Esophagus squamous epithelium (tissue), 5 donors: ENCODE measurements at places on chromosomes 4 and X.

DNA sequence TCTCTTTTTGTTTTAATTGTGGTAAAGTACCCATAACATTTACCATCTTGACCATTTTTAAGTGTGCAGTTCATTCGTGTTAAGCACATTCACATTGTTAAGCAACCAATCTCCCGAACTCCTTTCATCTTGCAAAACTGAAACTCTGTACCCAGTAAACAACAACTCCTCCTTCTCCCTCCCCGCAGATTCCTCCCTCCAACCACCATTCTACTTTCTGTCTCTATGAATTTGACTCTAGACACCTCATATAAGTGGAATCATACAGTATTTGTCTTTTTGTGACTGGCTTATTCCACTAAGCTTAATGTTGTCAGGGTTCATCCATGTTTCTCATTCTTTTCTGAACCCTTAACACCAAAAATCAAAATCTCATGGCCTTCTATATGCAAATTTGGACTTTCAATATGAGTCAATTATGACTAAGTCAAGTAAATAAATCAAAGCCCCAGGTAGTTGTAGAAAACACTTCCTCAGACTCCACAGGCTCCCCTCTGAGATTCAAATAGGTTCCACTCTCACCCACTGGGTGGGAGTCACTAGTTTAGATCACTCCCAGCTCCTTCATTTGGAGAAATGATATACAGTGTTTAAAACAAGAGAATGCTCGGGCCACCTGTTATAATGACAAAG lies 9.8 kb upstream of the RTL5 start:
- no peak for DNase-seq

- no peak for DNase-seq
These were observed 825.8 kb upstream of the LCORL start for GRCh38 chr4:18847249-18847890.

- no peak for DNase-seq
These were observed 156.2 kb upstream of the PPP1R2C start for GRCh38 chrX:42934020-42934726.

- no peak for DNase-seq
These were observed 215.5 kb upstream of the VEGFC start for GRCh38 chr4:177008071-177008835.

DNA sequence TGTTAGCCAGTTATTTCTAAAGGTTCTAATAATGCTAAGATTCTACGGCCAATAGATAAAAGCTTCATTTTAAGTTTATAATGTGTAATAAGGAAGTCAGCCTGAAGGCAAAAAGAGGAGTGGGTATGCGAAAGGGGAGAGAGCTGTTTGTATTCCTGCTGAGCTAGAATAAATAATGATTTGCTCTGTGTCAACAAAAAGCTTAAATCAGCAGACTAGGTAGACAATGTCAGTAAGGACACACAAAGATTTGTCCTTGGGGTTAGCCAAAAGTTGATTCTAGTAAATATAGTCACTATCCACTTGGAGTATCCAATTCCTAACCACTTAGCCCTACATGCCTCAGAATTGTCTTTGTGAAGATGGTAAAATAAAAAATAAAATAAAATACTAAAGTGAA lies 90.3 kb upstream of the GRIA3 start:
- DNase-seq = no peak

GRCh38 chr4:17517664-17518063 lies 2.7 kb downstream of the CLRN2 start:
- no peak for DNase-seq

- no peak for DNase-seq
These were observed 5.1 kb upstream of the DCLK2 start for GRCh38 chr4:150072906-150073714.

DNA sequence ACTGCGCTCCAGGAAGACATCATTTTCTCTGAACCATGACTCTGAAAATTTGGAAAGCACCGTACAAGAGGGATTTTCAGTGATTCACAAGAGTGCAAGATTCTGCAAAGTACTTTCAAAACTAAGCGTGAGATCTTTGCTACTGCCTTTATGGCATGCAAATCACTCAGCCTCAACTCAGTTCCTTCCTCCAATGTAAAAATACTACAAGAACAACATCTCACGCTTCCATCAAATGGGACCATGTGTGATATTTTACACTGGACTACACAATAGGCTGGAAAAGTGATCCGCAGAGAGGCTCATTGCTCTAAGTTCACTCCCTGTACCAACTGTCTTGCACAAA lies 674 bp upstream of the IL15 start:
- no peak for DNase-seq

- no peak for DNase-seq
These were observed 463.5 kb upstream of the FAM241A start for GRCh38 chr4:111681751-111682150.

DNA sequence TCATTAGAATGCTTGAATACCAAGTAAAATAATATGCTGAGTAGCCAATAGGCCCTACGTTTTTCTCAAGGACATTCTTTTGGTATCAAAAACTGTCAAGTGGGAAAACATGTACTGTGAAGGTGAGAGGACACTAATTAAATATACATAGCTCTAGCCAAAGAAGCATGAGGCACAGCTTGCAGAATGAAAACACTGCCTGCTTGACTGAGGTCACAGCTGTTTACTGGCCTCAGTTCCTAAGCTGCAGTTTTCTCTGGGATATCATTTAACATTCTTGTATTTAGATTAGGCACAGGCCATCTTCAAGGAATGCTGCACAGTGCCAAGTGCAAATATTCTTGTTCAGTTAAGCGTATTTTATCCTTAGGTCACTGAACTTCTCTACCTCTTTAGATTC lies 78.6 kb downstream of the NAP1L3 start:
- no peak for DNase-seq

DNA sequence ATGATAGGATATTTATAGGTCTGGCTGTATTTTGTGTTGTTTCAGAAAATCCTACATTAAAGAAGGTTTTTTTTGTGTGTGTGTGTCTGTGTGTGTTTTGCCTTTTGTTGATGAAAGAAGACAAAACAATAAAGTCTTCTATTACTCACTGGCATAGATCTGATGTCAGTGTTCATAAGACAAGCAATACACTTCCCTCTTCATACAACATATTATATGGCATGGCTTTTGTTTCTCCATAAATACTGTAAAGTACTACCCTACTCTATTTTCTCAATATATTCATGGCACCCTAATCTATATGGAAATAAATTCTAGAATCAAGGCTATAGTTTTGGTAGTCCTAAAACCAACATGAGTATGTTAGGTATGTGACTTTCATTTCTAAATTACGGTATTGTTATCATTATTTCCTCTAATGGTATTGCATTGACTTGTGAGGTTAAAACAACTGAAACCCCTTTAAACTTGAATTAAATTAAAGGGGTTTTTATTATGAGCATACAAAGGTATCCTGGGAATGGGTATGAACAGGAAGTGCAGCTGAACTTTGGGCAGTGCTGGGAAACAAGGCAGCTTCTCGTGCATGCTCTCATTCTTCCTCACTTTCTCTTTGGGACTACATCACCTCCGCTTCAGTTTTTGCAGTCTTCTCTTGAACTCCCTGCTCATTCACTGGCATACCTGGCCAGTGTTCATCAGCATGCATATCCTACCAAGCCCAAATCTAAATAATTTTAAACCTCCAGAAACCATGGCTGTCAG lies 70.5 kb upstream of the PRSS48 start:
- no peak for DNase-seq

DNA sequence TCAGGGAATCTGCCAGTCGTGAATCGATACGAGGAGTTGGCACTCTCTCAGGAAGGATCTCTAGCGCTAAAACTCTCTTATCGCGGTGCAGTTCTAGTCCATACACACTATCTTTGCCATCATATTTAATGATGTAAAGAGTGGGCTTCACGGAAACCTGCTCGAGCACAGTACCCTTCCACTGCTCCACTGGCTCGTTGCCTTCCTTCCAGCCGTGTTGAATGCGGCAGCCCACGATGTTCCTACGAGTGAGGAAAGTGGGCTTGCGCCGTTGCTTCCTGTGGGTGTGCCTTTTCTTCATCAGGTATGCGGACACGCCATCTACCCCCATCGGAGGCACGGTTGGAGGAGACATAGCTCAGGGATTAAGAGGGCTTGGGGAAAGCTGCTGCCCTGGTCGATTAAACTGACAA lies 661 bp downstream of the SPIN4 start:
- DNase-seq = no peak

- DNase-seq = no peak
These were observed at the start of gene DACH2 for GRCh38 chrX:86148024-86148511. DACH2 (plus strand) TSS chrX:86148451.

GRCh38 chrX:19793471-19793870 lies 93.9 kb downstream of the SH3KBP1 start:
- DNase-seq = no peak

DNA sequence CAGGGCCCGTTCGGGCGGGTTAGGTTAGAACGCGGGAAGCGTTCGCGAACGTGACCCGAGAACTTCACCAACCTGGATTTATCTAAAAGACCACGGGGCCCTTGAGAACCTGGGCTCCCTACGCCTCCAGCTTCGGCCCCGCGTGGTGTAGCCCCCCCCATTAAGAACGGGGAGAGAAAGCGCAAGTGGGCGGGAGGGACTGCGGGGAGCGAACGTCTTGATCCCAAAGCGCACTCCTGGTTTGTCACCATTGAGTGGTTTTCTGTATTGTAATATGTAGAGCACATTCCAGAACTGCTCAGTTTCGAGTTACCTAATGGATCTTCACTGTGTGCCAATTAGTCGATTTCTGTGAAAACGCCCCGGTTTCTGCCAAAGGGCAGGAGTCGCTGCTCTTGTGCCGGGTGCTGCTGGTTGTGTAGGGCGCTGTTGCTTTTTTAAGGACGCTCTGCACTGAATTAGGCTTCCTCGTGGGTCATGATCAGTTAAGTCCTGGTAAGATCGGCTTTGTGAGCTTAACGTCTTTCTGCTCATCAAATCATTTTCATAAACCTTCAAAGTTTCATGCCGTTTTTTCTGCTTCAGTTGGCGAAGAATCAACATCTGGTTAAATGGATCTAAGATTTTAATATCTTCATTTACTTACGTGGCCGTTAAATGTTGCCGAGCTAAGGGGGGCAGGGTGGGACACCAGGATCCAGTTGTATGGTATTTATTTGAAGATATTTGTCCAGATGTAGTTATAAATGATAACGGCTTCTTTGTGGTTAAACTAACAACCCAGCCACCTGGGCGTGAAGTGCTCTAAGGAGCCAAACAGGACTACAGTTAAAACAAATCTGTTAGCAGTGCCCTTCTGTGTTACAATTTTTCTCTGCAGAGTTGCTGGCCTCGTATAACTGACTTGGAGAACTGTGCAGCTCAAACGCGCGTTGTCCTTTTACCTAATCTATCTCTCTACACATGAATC lies 809 bp downstream of the MND1 start:
- DNase-seq = no peak

DNA sequence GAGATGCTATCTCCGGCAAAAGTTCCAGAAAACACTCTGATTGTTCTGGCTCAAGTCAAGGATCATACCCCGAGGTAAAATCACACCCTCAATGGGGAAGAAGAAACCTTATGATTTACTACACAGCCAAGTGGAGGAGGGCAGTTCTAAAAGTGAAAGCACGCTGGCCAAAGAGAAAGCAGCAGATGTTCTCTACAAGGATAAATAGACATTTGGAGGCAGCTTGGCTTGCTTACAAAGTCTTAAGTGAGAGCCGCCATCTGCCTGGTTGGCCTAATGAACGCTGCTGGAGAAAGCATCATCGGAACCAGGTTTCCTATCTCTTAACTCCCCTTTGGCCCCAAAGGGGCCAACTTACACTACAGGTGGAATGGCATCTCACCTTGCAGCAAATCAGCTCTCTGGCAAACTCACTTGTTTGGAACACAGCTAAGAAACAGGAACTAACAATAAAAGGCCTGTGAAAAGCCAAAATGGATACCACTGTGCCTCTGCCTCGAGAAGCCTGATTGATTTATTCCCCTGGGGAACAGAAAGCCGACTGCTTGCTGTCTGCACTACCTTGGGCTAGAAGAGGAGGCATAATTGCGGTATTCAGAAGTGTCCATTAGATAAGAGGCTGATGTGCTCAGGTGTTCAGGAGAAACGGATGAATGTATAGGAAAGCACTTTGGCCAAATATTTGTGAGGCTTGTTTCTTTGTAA lies 22.8 kb downstream of the FRAS1 start:
- no peak for DNase-seq

- DNase-seq = no peak
These were observed 268.6 kb upstream of the VCX start for GRCh38 chrX:7574325-7574724.

DNA sequence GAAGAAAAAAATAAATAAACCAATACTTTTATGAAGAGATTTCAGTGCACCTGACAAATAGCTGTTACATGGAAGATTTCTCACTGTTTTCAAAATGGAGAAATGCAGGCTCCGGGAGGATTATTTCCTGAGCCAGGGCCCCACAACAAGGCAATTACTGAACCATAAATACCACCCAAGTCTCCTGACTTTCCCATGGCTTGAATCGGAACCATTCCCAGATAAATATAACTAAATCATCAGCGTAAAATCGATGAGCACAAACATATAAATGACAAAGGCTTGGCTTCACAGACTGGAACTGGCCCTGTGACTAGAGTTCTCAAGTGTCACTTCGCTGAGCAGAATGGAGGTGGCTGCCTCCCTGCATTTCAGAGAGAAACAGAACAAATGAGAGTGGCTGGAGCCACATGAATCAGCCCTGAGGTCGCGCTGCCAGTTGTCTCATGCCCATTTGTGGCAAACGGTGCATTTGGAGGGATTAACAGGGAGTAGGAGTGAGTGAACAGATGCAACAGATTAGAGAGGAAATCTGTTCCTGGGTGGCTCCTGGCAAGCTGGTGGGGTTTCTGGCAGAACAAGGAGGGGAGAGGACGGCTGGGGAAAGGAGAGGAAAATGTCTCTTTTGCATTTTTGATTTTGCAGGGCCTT lies 57.3 kb upstream of the STIM2 start:
- DNase-seq = no peak

GRCh38 chr4:133759428-133759827 lies 442.2 kb downstream of the PABPC4L start:
- no peak for DNase-seq
